ENCODE measurements at places on chromosomes 11 and 22.

GRCh38 chr22:27407369-27407985 lies 394.1 kb downstream of the MN1 start:
- H3K27ac ChIP-seq, result peak overlapping the region; percentile 8
- no peak for DNase-seq
- no peak overlapping the region for H3K4me3 ChIP-seq
- H3K27me3 ChIP-seq, result no peaks in the 10 kb centered on the region
- no peaks in the 10 kb centered on the region for H3K4me1 ChIP-seq
- no peaks in the 10 kb centered on the region for H3K36me3 ChIP-seq

- H3K27me3 ChIP-seq, result no peaks in the 10 kb centered on the region
- no peaks in the 10 kb centered on the region for H3K4me1 ChIP-seq
- H3K36me3 ChIP-seq, result no peaks in the 10 kb centered on the region
- H3K4me3 ChIP-seq, result no peak overlapping the region
Observed at GRCh38 chr11:129698212-129698611, 117.4 kb upstream of the TMEM45B start.

DNA sequence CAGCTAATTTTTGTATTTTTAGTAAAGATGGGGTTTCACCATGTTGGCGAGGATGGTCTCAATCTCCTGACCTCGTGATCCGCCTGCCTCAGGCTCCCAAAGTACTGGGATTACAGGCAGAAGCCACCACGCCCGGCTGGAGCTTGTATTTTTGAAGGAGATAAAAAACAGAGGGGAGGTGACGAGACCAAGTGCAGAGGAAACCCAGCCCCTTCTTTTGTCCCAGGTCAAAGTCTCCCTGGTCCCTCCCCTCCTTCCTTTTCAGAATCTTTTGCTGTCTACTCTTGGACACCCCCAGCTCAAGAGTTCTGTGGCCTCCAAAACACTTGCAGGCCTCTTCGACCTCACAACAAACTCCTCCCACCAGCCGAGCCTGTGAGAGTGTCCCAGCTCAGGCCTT lies 12.2 kb upstream of the TMEM184B start:
- H3K4me3 ChIP-seq, result no peak overlapping the region
- no peaks in the 10 kb centered on the region for H3K27me3 ChIP-seq
- H3K27ac ChIP-seq, result no peak overlapping the region
- DNase-seq, result no peak
- H3K4me1 ChIP-seq, result no peaks in the 10 kb centered on the region

DNA sequence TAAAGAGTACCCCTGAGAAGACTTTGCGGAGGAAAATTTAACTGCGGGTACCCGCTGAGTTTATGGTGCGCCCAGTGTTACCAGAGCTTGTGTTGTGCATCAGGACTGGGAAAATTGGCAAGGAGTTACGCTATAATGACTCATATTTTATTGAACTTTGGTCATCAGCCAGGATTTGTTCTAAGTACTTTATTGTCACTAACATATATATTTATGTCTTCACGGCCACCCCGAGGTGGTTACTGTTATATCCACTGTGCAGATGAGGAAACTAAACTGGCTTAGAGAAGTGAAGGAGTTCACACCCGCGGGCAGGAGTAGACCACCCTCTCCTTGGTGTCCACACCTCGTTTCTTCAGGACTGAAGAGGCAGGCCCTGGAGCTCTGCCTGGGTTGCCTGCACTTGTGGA lies 667 bp downstream of the ACCS start:
- no peak for DNase-seq
- H3K4me1 ChIP-seq, result no peaks in the 10 kb centered on the region
- no peaks in the 10 kb centered on the region for H3K27me3 ChIP-seq

DNA sequence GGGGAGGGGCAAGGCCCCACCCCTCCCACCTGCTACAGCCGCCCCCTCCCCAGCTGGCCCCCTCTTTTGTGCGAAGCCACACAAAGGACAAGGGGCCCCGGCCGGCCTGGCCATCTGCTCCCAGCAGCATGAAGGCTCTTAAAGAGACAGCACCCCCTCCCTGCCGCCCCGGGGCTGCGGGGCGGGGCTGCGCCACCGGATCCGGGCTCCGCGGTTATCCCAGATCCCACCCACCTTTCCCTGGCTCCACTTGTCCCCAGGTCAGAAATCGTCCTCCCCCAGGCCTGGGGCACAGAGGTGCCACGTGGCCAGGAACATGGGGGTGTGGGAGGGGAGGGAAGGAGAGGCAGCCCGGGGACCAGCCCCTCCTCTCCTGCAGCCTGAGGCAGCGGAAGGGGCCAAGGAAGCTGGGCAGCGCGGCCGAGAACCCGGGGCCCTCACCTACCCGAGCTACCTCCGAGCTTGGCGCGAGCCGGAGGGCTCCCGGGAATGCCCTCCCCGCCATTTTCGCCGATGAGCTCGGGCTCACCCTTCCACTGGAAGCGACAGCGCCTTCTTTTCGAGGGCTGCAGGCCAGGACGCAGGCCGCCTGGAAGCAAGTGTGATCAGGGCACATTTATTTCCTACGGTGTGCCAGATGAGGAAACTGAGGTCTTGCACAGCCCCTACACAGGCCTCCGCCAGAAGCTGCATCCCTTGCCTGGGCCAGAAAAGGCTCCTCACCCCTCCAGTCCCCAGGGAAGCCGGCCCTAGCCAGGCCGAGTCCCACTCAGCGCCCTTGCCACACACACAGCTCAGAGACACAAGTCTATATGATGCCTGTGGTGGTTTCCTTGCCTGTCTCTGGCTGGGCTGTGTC lies 2.5 kb upstream of the RCOR2 start:
- DNase-seq, result peak; percentile 95
- H3K4me1 ChIP-seq, result peaks cover 17% of the 10 kb centered on the region
- H3K4me3 ChIP-seq, result no peak overlapping the region
- peak overlapping the region; percentile 100 for H3K27ac ChIP-seq
- no peaks in the 10 kb centered on the region for H3K36me3 ChIP-seq
- no peaks in the 10 kb centered on the region for H3K27me3 ChIP-seq

Data from mesendoderm (in vitro differentiated cells).